ENCODE measurements at places on chromosomes 7 and 10.

- DNase-seq = no peak
These were observed 19.7 kb downstream of the DNAJC12 start for GRCh38 chr10:67818323-67818722.

DNA sequence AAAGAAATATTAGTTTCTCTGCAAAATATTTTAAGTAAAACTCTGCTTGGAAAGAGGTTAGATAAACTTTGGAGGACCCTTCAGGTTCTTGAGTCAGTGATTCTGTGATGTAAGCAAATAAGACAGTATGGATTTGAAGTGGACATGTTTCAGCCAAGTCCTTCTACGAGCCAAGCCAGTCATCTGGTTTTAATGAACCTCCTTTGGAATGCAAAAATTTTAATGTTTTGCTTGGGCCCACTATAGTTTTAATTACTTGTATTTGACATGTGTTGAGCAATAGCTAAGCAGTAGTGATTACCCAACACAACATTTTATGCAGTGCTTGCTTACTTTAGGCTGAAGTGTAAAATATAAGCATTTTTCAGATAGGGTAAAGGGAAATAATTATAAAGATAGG, 296.3 kb upstream of the SEMA3D start:
- DNase-seq = no peak

DNA sequence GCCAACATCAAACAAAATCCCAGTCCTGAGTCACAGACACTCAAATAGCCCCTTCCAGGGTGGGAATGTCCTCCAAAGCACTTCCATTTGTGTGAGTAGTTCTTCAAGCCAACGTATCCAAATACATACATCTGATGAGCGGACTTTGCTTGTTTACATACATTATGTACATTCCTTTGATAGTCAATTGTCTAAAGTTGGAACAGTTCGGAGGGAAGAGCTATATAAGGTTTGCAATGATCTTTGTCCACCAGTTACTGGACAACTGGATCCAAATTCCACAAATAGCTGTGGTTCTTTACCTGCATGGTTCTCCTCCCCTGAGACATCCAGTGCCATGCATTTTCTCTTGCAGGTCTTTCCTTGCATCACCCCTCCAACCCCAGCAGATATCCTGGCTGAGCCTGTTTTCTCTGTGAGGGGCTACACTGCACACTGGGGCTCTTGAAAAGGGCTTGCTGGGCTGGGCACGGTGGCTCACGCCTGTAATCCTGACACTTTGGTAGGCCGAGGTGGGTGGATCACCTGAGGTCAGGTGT, 4.7 kb upstream of the MGMT start:
- no peak for DNase-seq

GRCh38 chr7:144454-144826, 47.9 kb upstream of the FAM20C start:
- no peak for DNase-seq

DNA sequence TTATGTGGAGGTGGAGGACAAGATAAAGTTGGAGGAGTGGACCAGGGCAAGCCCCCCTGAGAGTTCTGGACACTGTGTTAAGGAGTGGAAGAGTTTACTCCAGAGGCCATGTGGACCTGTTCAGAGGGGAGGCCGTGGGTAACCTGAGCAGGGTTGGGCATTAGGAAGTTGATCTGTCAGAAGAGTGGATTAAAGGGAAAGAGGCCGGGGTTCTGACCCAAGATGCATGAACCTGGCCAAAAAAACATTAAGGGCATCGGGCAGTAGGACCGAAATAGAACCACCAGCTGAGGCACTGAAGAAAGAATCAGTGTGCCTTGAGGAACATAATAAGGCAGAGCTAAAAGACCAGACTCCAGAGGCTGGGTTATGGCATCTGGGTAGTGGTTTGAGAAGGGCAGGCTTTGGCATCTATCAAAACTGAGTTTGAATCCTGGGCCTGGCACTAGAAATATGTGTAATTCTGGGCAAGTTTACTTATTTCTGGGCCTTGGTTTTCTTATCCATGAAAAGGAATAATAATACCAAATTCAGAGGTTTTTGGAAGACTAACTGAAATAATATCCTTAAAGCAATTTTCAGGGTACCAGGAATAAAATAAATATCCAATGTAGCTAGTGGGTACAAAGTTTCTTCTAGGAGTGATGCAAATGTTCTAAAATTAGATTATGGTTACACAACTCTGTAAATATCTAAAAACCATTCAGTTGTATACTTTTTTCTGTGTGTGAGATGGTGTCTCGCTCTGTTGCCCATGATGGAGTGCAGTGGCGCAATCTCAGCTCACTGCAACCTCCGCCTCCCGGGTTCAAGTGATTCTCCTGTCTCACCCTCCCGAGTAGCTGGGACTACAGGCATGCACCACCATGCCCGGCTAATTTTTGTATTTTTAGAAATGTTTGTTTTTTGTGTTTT, 10.9 kb upstream of the FRAT1 start:
- DNase-seq = no peak

DNA sequence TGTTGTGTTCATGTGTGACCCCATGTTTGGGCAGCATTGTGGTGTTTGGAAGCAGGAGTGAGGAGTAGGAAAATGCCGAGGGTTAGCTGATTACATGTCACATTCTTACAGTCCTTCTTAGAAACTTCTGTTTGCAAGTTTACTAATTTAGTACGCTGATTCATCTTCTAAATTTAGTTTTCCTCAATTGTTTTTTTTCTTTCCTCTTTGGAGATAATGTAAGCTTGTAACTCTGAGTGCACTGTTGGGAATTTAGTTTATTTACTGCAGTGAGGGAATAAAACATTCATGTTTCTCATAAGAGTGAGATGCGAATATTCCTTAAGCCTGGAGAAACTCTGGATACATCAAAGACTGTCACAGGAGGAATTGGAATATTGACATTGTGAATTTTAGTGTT, 135.0 kb downstream of the NT5C2 start:
- no peak for DNase-seq

GRCh38 chr7:47049234-47049774, 532.6 kb downstream of the TNS3 start:
- DNase-seq = no peak

- no peak for DNase-seq
These were observed 564.6 kb downstream of the KCNMA1 start for GRCh38 chr10:77072836-77073662.

DNA sequence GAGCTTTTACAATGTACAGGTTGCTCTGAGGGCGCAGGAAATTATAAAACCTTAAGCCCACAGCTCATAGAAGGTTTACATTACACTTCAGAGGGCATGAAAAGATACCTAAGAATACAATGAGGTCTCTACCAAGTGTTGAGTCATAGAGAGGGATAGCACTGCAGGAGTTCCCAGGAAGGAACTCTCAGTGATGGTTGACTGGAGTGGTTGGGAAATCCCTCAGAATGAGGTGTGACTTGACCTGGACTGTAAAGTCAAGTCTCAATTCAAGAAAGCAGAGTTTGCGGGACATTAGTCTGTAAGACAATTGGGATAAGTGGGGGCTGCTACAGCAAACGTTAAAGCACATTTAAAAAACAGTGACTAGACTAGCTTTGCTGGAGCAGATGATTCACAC, 21.9 kb downstream of the TNKS2 start:
- no peak for DNase-seq

GRCh38 chr7:123190109-123190831, 9.5 kb downstream of the SLC13A1 start:
- no peak for DNase-seq

GRCh38 chr10:32144817-32145688, 88.8 kb upstream of the KIF5B start:
- no peak for DNase-seq

- DNase-seq = no peak
These were observed 37.8 kb downstream of the PDLIM1 start for GRCh38 chr10:95253007-95253406.

DNA sequence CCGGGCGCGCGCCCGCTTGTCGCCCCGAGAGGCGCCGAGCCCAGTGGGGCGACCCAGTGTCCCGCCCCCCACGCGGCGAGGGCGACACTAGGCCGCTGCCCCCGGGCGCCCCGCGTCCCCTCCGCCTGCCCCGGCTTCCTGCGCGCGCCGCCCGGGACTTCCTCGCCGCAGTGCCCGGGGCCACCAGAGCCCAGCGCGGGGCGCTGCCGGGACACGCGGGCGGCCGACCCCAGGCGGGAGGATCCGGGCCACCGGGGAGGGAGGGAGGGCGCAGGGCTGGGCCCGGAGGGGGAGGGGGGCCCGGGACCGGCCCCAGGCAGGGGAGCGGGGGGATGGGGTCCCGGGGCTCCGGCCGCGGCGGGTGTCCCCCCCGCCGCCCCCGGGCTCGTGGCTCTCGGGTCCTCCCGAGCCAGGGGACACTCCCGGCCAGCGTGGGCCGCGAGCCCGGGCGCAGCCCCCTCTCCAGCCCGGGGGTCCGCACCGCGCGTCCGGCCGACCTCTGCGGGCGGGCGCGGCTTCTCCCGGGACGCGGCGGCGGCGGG, 435 bp upstream of the PWWP2B start:
- peak; percentile 68 for DNase-seq

- peak; percentile 29 for DNase-seq
These were observed 497.3 kb upstream of the GALNT17 start for GRCh38 chr7:70634610-70635068.

DNA sequence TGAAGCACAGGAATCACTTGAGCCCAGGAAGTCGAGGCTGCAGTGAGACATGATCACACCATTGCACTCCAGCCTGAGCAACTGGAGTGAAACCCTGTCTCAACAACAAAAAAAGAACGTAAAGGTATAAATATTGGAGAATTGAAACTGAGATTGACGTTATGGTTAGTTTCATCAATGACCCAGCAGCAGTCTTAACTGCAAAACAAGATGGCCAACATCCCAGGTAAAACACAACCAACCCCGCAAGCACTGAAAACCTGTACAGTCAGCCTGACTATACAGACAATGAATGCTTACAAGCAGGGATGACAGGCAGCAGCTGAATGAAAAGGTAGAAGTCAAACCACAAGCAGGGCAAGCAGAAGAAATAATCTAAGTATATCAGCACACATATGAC, 34.7 kb downstream of the WAPL start:
- no peak for DNase-seq

- no peak for DNase-seq
These were observed 34.4 kb downstream of the CSGALNACT2 start for GRCh38 chr10:43172645-43173044.

GRCh38 chr10:51244309-51244708, 170.0 kb downstream of the PRKG1 start:
- no peak for DNase-seq

DNA sequence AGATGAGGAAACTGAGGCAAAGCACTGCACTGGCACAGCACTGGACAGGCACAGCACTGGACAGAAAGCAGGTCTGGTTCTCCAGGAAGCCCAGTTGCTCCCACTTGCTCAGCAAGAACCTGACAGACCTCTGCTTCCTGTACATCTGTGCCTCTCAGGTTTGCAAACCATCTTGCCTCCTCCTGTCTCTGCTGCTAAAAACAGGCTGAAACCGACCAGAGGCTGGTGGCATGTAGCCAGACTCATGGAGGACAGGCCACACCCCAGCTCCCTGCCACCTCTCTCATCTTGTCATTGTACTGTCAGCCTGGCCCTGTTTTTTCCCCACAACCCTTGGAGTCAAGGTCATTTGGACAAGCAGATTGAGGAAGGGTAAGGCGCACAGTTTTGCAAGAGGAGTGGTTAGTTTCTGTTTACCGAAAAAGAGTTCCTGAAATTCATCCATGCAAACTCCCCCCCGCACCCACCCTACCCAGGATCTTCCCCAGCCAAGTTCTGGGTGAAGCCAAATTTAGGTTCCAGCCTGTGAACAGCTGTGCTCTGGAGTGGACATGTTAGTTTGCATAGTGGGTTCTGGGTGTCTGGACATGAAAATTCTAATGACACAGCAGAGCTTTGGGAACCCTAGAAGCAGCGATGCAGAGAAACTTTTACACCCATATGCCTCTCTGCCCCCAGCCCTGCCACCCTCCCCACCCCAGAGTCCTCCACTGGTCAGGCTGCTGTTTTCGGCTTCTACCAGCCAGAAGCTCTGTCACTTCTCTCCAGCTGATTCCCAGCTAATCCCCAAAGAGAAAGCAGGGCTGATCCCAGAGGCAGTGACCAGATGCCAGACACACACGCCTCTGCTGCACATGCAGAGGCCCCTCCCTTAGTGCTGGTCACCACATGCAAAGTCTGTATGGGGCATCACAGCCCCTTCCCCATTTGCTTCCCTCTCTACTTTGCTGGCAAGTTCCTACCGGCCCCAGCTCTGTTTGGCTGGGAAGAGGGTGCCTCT, 8.5 kb upstream of the C10orf105 start:
- peak; percentile 49 for DNase-seq

All from activated CD8-positive, alpha-beta memory T cell treated with anti-CD3 and anti-CD28 coated beads, Interleukin-2, amount 50 U/mL, for 4 hours (primary cell).